ENCODE measurements at places on chromosomes 1 and 21. TPM values are rescaled to one million over a fixed set of nuclear protein-coding genes. Genes with fewer than 3 reads are reported as not detected.

PAFAH2 gene
- total RNA-seq, result 4.0 TPM

CYP2J2 gene
- total RNA-seq, result 1.9 TPM

CFAP141 gene
- total RNA-seq, result not detected

SYF2 gene
- 43.2 TPM for total RNA-seq

POGK gene
- total RNA-seq, result 27.1 TPM

AK4 gene
- total RNA-seq, result 54.5 TPM

GLIS1 gene
- not detected for total RNA-seq

OR2L2 gene
- total RNA-seq, result not detected

PCNT gene
- total RNA-seq, result 21.7 TPM

SPATA1 gene
- total RNA-seq, result 0.97 TPM

GUCA2B gene
- total RNA-seq, result not detected

CYP4A11 gene
- not detected for total RNA-seq

LAMC2 gene
- 0.05 TPM for total RNA-seq

HES4 gene
- total RNA-seq, result 15.9 TPM

SEMA4A gene
- 1.2 TPM for total RNA-seq

GPR161 gene
- total RNA-seq, result 19.3 TPM

OR10X1 gene
- total RNA-seq, result not detected

PADI2 gene
- total RNA-seq, result 4.3 TPM

DNAJC6 gene
- 0.02 TPM for total RNA-seq

CCDC185 gene
- not detected for total RNA-seq

RHD gene
- total RNA-seq, result not detected

PPIAL4G gene
- total RNA-seq, result not detected

TCEA3 gene
- 0.10 TPM for total RNA-seq

GBP6 gene
- not detected for total RNA-seq
